Activated T-helper 1 cell treated with anti-CD3 and anti-CD28 coated beads, Interleukin-12 subunit alpha, Interleukin-12 subunit beta, Interleukin-2, Interleukin-4 antibody, amounts not matched to agents 30 ng/mL and 10 ng/mL and 1 ng/mL, durations not matched to agents 14 hours and 24 hours and 36 hours (primary cell): ENCODE measurements at places on chromosomes 6 and 20. TPM values are rescaled to one million over a fixed set of nuclear protein-coding genes. Genes with fewer than 3 reads are reported as not detected.

HLA-DQB1 gene
- 4.3 and 4.7 TPM in 2 replicates for total RNA-seq

DNA sequence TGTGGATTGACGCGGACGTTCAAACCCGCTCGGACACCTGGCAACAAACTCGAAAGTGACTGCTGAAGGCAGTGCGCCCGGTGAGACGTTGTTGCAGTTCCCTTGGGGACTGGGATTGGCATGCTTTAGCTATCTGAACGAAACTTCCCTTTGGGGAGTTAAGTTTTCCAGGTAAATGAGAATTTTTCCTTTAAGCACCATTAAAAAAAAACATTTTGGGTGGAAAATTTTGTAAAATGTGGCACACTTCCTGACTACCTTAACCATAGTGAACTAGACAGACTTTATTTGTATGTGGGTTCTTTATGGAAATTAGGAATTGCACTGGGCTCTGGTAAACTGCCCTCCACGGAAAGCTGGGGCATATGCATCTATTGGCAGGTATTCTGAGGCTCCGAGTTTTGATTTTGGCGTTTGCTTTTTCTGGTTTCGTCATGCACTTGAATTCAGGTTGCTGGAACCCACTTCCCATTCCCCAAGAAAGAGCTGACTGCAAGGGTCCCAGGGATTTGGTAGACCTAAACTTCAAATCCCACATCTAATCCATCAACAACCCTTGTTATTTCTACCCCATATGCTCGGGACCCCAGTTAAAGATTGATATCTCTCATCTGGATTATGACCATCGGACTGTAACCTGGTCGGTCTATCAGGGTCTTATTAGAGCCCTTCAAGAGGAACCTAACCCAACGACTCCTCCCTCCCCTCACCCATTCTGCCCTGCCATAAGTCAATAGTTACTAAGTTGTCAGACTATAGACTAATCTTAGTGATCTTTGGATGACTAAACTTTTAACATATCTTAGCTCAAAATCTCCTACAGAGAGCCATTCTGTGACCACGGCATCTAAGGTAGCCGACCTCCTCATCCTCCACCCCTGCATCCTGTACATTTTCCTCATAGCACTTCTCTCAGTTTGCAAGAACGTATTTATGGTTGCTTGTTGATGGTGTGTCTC is 800 bp upstream of the DYNLT1 start:
- peak overlapping the region; percentile 82 for H3K4me3 ChIP-seq
- DNase-seq: no peak
- peak overlapping the region; percentile 89 for H3K27ac ChIP-seq
- H3K4me1 ChIP-seq: peaks cover 77% of the 10 kb centered on the region
- H3K36me3 ChIP-seq: peaks cover 25% of the 10 kb centered on the region

NELFE gene
- 92.3 and 97.7 TPM in 2 replicates for total RNA-seq

DNA sequence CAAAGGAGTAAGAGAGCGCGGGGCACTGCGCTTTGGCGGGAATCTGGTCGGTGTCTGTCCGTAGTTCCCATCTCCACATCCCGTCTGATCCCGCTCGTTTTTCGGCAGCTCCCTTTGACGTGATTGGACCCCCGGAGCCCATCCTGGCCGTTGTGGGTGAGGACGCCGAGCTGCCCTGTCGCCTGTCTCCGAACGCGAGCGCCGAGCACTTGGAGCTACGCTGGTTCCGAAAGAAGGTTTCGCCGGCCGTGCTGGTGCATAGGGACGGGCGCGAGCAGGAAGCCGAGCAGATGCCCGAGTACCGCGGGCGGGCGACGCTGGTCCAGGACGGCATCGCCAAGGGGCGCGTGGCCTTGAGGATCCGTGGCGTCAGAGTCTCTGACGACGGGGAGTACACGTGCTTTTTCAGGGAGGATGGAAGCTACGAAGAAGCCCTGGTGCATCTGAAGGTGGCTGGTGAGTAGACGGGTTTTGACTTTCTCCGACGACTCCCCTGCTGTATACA is 1.4 kb downstream of the BTN1A1 start:
- peak; percentile 5 for DNase-seq
- H3K27me3 ChIP-seq: peaks cover 55% of the 10 kb centered on the region
- no peak overlapping the region for H3K27ac ChIP-seq
- peaks cover 9% of the 10 kb centered on the region for H3K36me3 ChIP-seq
- peak overlapping the region; percentile 82 for H3K4me3 ChIP-seq

TRIM40 gene
- total RNA-seq: not detected in 2 replicates

FLRT3 gene
- total RNA-seq: not detected in 2 replicates

GRCh38 chr20:24993337-24994185 is 1.0 kb upstream of the APMAP start:
- H3K27ac ChIP-seq: no peak overlapping the region
- H3K4me3 ChIP-seq: peak overlapping the region; percentile 99
- peaks cover 17% of the 10 kb centered on the region for H3K36me3 ChIP-seq
- peaks cover 15% of the 10 kb centered on the region for H3K27me3 ChIP-seq
- H3K4me1 ChIP-seq: peaks cover 45% of the 10 kb centered on the region
